ENCODE measurements at places on chromosomes 7 and 10.

DNA sequence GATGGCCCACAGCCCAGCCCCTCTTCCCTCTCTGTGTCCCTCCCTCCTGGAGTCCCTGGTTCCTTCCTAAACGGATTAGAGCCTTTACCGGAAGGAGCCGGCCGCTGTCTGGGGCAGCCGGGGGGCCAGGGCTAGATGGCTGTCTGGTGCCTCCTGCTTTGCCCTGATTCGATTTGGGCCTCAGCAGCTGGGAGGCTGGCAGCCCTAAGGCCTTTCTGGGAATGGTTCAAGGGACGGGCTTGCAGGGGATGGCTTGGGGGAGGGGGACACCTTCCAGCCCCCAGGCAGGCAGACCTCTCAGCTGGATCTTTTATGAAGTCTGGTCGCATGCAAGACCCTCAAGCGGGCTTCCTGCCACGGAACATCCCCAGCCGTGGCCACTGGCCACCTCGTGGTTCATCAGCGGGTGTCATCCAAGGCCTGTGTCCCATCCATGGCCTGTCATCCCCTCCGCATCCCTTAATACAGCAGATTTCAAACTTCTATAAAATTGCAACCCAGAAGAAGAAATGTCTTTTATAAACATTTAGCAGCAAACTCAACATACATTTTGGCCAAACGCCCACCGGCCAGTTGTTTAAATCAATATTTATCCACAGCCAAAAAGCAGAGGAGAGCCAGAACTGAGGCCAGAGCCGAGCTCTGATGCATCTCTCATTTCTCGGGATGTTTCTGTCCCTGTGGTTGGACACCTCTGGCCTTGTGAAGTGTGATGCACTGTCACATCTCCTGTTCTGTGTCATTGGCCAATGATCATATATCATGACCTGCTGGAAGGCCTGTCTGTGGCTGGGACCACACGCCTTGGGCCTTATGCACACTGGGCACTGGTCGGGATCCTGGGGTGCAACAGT, 52.0 kb downstream of the GTF2IRD1 start:
- DNase-seq: no peak

- DNase-seq: no peak
Measured at GRCh38 chr10:86391236-86391840, 24.7 kb upstream of the GRID1 start.

DNA sequence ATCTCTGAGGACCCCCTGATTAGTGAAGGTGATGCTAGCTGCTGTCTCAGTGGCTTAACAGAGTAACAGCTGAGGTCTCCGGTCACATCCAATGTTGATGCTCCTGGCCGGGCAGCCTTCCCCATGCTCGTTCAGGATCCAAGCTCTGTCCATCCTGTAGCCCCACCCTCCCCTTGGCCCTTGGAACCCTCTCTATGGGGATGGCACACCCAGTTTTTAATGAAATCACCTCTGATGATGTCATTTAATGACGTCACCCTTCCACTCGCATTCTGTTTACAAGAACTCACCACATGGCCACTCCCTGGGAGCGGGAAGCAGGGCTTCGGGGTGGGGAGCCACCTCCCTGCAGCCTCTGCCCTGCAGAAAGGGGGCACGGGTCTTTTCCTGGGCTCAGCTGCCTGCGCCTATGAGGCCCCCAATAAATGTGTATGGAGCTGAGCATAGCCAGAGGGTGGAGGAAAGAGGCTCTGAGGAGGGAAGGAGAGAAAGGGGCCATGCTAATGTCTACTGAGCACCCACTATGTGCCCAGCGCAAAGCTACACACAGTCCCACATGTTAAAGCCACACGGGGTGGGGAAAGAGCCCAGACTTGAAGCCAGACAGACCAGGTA, 95.5 kb downstream of the OAT start:
- no peak for DNase-seq

DNA sequence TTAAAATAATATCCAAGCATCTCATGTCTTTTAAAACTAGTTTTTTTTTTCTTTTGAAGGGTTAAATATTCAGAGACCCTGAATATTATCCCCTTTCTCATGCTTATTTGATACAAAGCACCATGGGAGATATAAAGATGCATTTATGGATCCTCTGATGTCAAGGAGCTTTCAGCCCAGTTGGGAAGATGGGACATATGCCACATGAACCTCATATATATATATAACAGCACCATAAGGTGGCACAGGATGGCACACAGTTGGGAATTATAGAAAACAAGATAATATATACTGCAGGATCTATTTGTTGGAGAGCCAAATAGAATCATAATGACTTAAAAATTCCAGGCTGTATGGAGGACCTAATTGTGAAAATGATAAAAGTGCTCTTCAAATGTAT, 185.4 kb upstream of the IMMP2L start:
- no peak for DNase-seq

- no peak for DNase-seq
Measured at GRCh38 chr7:73477376-73477775, 43.8 kb downstream of the FZD9 start.

DNA sequence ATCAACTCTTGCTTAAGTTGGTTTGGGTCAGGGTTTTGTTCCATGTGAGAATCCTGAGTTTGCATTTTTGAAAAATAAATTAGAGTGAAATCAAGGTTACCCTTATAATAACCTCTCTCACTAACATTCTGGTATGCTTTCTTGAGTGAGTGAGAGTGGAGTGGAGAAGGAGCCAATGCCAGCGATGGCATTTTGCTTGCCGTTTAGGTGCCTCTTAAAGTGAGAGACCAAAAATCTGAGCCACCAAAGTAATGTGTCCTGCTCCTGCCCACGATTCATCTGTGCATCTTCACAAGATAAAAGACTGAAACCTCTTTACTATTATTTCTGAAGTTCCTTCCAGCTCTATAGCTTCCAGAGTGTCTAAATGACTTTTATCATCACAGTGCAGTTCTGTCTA, 23.4 kb upstream of the XPNPEP1 start:
- DNase-seq: no peak

- DNase-seq: no peak
Measured at GRCh38 chr7:132154695-132155471, 421.4 kb downstream of the PLXNA4 start.

DNA sequence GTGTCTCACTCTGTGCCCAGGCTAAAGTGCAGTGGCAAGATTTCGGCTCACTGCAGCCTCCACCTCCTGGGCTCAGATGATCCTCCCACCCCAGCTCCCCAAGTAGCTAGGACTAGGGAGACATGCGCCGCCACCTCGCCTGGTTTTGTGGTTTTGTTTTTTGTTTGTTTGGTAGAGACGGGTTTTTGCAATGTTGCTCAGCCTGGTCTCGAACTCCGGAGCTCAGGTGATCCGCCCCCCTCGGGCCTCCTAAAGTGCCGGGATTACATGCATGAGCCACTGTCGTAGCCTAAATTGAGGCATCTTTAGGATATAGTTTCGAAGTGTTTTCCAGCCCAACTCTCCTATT, 781 bp downstream of the ZNF727 start:
- no peak for DNase-seq

DNA sequence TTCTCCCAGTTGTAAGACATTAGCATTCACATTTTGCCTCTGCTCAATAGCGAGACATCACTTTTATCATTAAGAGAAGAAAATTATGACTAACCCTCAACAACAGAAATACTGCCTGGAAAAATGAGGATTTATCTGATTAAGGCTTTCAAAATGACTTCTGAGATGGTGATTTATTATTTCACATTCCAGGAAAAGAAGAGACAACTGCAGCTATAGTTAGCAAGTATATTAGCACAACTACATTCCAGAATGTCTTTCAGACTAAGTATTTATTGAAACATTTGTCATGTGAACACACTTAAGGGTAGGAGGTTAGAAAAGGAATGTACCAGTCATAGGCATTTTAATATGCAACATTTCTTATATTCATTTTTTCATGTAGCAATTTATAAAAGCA, 162.0 kb downstream of the IQUB start:
- DNase-seq: no peak

DNA sequence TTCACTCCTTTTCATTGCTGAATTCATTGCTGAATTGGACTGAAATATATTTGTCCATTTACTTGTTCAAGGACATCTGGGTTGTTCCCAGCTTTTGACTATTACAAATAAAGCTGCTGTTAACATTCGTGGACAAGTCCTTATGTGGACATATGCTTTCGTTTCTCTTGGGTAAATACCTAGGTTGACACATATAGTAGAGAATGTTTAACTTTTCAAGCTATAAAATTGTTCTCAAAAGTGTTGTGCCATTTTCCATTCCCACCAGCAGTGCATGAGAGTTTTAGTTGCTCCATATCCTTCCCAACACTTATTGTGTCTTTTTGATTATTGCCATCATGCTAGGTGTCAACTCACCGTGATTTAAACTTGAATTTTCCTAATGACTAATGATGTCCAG, 17.5 kb upstream of the CPVL start:
- no peak for DNase-seq

GRCh38 chr10:75450075-75450445, 18.6 kb downstream of the LRMDA start:
- no peak for DNase-seq

DNA sequence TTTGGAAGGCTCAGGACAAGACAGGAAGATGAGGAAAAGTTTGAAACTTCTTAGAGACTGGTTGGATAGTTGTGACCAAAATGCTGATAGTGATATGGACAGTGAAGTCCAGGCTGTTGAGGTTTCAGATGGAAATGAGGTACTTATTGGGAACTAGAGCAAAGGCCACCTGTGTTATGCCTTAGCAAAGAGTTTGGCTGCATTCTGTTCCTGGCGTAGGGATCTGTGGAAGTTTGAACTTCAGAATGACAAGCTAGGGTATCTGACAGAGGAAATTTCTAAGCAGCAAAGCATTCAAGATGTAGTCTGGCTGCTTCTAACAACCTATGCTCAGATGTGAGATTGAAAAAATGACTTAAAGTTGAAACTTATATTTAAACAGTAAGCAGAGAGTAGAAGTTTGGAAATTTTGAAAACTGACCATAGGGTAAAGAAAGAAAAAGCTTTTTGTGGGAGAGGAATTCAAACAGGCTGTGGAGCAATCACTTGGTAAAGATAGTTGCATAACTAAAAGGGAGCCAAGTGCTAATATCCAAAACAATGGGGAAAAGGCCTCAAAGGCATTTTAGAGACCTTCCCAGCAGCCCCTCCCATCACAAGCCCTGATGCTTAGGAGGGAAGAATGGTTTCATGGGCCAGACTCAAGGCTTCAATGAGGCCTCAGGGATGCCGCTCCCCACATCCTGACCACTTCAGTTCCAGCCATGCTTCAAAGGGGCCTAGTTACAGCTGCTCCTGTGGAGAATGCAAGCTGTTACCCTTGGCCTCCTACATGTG, 415.1 kb downstream of the INHBA start:
- DNase-seq: no peak

GRCh38 chr7:27094304-27095049, 1.3 kb downstream of the HOXA1 start:
- no peak for DNase-seq

DNA sequence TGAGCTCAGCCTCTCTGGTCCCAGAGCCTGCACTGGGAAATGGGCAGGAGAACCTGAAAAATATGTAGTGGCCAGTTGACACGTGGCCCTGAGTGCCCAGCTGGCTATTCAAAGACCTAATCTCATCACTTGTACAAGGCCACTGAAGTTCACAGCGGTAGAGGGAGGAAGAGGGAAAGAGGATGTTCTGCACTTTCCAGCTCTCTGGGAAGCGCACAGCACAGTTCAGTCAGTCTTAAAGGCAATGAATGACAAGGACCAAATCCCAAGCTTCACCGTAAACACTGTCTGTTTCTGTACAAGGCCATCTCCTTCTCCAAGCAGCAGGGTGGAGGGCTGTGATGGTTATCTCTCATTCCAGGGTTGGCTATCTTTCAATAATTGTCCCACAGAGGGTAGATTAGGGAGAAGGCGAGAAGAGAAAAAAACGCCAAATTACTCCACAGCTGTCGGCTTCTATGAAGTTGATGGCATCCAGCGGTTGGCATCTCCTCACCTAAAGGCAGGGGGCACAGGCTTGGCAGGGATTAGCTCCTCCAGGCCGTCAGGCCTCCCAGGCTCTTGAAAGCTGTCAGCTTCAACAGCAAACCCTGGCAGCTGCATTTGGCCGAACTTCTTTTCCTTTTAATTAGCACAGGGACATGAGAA, 10.6 kb downstream of the SFMBT2 start:
- DNase-seq: no peak

DNA sequence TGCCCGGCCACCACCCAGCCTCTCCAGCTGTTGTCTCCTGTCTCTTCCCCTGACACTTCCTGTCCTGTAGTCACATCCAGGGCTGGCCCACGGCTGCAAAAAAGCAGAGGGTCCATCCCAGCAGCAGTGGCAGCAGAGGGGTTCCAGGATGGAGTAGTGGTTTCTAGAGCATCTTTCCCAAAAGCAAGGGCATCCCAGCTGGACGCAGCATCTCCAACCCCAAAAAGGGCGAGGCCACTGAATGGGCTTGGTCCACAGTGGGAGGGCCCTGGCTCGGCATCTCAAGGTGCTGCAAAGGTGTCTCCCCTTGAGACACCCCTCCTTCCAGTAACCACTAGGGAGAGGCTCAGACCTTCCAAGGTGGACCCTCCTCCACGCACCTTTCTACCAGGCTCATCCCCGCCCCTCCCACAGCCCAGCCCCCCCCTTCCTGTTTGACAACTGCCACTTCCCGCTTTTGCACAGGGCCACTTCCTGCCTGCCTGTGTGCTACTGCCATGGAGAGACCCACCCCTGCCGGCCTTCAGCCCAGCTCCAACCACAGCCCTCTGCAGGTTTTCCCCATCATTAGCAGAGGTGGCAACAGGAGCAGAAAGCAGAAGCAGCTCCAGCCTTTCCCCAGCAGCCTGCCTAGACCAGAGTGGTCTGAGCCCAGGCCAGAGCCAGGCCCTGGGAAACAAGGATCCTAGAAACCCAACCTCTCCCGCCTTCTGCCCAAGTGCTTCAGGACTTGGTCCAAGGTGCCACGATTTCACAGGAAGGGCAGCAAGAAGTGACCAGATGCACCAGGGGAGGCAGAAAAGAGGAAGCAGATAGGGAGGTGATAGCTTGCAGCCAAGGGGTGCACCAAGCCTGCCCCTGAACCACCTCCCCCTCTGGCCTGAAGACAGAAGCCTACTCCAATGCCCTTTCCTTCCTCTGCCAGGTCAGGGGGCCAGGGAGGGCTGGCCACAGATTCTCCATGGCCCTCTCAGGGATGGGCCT, 8.6 kb downstream of the CAMK2G start:
- no peak for DNase-seq

DNA sequence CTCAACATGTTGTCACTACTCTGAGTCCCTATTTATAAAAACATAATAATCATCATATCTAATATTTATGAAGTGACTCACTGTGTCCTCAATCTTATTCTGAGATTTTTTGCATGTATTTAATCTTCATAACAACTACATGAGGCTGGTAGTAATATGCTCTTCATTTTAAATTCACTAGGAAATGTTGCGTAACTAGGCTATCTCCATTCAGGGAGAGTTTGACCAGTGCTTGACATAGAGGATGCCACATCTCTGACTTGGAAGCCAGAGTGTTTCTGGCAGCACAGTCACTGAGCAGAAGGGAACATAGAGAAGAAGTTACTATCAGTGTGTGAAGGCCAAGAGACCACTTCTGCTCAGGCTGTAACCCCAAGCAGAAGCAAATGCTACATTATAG, 88.9 kb downstream of the FAM13C start:
- no peak for DNase-seq

GRCh38 chr7:6435486-6436384, 12.0 kb downstream of the DAGLB start:
- DNase-seq: peak; percentile 66

All from DMS79 treated with DMSO at 0.1 percent for 48 hours (cell line).